D341Med (cell line): ENCODE measurements at places on chromosomes 16 and 17.

GRCh38 chr16:8682551-8683259 lies 8.3 kb downstream of the ABAT start:
- DNase-seq: no peak

GRCh38 chr17:50649042-50649908 lies 14.6 kb downstream of the ABCC3 start:
- DNase-seq: no peak

- no peak for DNase-seq
Observed at GRCh38 chr17:47763913-47764582, 31.0 kb downstream of the TBX21 start.

- no peak for DNase-seq
Observed at GRCh38 chr16:27319257-27319965, 5.6 kb downstream of the IL4R start.

GRCh38 chr17:78806451-78806850 lies 24.4 kb upstream of the CYTH1 start:
- DNase-seq: no peak

DNA sequence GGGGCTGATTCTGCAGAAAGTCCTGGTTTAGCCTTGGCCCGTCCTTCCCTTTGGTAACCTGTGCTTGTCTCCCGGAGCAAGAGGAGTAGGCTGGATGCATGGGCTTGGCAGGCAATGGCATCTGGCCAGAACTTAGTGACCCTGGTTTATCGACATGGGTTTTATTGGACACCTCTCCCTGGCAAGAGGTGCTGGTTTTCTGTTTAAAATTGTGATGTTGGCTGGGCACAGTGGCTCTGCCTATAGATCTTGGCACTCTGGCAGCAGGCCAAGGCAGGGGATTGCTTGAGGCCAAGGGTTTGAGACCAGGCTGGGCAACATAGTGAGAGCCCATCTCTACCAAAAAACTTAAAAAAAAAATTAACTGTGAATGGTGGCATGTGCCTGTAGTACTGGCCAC lies 31.2 kb downstream of the SLC12A3 start:
- DNase-seq: no peak

GRCh38 chr16:69131167-69131838 lies 1.1 kb downstream of the CHTF8 start:
- DNase-seq: peak; percentile 57

DNA sequence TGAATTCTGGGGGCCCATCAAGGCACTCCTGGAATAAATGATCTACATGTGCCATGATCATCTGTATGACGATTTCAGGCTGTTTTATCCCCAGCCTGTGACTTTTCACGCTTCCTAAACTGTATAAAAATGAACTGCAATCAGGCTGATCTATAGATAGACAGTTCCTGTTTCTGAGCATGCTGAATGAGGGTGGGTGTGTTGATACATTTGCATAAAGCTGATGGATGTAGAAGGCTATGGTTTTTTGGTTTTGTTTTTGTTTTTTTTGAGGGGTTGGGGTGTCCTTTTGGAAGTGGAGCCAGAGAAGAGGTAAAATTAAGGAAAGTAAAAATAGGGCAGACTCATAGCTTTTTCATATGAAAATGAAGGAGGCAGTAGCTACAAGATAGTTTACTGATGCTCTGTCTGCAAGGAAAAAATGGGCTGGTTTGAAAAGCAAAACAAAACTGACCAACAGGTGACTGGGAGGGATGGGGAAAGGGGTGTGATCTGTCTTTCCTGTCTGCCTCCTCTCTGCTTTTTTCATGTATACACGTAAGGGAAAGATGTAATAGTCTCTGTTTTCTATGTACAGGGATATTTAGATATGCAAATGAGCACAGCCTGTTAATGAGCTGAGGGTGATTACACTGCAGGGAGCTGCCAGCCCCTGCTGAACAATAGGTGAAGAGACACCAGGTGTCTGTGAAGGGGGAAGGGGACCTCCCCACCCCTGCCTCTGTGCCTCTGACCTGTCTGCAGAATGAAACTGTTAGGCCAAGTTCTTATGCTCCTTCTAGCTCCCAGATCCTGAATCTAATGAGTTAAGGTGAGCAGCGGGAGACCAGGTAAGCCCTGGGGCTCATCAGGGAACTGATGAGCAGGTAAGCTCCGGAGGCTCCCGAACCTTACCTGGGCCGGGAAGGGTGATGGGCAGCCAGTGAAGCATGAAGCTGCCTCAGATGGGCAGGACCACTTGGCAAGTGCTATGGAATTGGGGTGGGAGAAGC lies 46.6 kb upstream of the LYRM9 start:
- no peak for DNase-seq

DNA sequence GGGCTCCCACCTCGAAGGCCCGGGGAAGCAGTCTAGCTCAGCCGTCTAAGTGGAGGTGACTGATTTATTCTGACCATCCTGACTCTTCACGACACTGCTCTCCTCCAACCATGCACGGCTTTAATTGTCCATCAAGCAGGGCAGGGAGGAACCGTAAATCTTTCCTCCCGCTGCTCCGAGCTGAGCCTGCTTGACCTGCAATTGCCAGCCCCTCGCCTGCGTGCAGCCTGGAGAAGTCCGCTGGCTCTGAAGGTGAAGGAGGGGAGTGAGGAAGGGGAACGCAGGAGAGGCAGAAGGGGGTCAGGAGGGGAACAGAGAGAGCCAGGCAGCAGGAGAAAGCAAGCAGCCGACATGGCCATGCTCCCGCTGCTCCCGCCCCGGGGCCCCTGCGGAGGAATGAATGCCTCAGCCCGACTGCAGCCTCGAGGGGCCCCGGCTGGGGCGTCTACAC lies 10.1 kb downstream of the RBFOX3 start:
- DNase-seq: no peak

- peak; percentile 4 for DNase-seq
Observed at GRCh38 chr17:4908301-4908700, 5.4 kb upstream of the CHRNE start.

GRCh38 chr17:55458978-55459377 lies 37.3 kb upstream of the MMD start:
- no peak for DNase-seq

- DNase-seq: no peak
Observed at GRCh38 chr16:54632322-54633220, 298.1 kb upstream of the IRX5 start.

GRCh38 chr16:8251298-8251697 lies 339.0 kb downstream of the TMEM114 start:
- no peak for DNase-seq

DNA sequence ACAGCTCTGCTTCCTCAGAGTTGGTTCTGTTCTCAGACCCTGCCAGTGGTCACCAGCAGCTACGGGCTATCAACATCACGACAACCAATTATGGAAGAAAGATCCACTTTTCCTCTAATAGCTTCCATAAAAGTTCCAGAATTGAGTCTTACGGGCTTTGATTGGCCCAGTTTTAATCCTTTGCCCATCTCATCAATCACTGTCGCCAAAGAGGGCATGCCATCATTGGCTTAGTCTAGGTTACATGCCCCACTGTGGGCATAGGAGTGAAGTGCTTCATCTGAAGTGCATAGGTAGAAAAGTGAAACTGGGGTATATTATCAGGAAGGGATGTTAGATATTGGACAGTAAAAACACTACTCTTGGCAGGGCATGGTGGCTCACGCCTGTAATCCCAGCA lies 76.6 kb upstream of the DHX40 start:
- no peak for DNase-seq

DNA sequence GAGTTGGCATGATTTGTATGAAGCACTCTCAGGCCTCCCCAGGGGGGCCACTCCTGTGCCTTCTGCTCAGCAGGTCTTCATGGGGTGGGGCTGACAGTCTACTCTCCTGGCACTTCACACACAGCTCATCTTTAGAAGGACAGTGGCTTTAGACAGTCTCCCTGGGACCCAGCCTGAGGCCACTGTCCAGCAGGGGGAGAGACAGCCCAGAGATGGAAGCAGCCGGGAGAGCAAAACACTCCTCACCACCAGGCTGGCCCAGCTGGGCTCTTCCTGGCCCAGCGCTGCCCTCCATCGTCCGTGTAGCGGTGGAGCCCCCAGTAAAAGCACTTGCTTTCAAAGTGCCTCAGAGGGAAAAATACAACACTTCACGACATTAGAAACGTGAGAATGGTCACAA lies 62.0 kb upstream of the CRHR1 start:
- peak; percentile 71 for DNase-seq

DNA sequence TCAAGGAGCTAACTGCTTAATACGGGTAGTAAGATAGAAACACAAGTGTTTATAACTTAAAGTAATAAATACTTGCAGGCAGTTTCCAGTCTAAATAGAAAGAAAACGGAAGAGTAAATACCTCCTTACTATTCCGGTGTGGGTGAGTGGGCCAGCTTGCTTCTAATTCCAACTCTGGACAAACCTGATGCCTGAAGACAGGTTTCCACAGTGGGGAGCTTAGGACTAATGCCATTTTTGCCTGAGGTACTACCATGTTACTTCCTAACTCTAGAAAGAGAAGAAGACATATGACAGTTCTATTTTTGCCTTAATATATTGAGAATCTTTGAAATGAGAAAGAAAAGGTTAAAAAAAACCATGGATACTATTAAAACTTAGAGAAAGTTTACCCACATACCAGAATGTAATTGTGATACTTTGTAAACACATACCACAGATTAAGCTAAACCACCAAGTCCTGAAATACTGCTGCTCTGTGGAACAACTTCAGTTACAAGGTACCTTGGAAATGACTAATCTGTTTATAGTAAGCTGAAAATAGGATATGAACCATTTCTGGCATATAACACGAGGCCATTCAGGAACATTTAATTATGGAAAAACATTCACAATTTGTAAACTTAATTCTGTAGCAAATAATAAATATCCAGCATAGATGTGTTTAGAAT lies 70.2 kb downstream of the ZZEF1 start:
- no peak for DNase-seq

DNA sequence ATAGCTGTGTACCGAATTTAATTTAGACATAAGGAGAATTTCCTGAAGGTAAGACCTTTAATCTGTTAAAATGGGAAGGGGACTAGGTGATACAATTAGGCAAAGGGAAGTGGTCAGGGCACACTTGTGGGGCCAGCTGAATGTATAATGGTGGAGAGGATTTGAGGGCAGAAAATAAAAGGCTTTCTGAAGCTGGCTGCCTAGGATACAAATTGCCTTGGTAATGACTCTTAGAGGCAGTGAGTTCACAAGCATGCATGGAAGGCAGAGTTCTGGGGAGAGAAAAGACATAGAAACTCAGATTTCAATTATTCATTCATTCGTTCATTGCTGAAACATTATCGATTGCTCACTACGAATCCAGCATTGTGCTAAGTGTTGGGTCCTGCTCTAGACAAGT lies 12.4 kb upstream of the NFAT5 start:
- DNase-seq: no peak

- no peak for DNase-seq
Observed at GRCh38 chr16:24645739-24646645, 83.5 kb upstream of the TNRC6A start.

DNA sequence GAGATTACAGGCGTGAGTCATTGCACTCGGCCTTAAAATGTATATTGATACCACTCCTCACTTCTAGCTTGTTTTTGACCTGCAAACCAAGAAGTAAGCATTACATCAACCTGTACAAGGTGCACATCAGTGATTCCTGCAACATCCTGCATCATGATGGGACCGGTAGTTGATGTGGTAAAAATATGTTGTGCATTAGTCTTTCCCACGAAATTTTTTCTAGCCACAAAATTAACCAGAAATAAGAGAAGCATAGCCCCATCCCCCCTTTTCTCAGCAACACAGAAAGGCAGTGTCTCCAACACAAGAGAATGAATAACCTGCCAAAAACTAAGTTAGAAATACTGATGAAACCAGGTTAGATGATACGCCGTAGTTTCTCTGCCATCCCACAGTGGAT lies 21.1 kb upstream of the NSMCE1 start:
- DNase-seq: no peak

- DNase-seq: no peak
Observed at GRCh38 chr16:1502092-1503004, 9.2 kb downstream of the TELO2 start.

DNA sequence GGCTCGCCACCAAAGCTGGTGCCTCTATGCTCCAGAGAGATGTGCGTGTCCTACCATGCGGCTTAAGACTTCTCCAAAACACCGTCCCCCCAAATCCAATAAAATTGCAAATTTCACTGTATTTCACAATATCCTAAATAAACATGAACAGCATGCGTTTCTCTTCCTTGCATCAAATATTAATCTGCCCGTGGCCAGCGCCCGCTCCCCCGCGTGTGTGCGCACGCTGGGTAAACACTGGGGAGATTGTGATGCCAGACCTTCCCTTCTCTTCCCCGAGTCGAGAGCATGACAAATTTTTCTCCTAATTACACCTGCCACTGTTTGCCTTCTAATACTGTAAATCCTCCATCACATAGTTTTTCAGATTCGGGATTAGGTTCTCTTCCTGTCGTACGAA lies 148.1 kb downstream of the MRM1 start:
- DNase-seq: no peak

GRCh38 chr17:37547986-37548385 lies 58.3 kb downstream of the DUSP14 start:
- no peak for DNase-seq

GRCh38 chr17:4142107-4142900 lies 526 bp downstream of the ZZEF1 start:
- peak; percentile 39 for DNase-seq

DNA sequence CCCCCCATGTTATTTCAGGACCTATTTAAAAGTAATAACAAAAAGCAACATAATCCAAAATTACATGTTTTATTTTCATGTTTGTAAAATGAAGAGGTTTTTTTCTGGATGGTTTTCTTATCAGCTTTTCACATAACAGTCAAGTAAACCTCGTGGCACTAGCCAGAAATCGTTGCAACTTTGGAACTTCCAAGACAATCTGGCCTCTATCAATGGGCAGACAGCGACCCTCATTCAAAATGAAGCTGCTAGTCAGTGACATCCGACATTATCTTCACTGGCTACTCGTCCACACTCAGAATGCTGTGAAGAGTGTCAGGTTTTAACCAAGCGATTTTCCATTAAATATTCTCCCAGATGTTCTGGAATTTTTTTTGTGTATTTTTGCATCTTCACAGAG lies 22.7 kb downstream of the ZNF652 start:
- no peak for DNase-seq

DNA sequence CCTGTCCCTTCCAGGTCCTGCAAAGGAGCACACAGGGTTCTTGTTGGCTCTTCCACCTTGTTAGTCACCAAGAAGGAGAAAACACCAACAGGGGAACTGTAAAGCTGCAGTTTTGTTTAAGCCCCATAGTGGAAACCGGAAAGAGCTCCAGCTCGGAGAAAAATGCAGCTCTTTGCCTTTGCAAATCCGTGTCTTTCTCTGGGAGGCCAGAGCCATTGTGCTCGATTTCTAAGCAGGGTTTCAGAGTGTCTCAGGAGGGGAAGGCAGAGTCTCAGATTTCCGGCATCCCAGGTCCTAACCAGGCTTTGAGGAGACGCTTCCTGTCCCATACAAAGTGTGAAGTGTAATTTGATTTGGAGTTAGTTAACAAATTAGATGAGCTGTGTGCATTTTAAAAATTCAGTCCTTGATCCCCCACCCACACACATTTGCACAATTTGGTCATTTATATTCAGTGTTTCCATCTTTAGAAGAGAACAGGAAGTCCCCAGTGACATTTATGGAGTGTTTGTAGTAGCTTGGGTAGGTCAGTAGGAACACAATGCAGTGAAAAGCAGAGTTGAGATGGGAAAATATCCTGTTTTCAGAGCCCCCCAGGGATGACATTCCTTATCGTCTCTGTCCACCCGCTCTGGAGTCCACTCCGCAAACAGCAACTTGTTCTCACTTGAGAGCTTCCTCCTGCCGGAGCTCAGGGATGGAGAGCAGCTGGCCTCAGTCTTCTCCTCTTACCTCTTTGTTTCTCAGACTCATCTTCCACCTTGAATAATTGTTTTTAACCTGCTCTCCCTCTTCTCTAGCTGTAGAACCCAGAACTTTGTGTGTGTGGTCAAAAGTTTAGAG lies 331.9 kb downstream of the SEC14L1 start:
- DNase-seq: no peak
